NCI-H774 (cell line): ENCODE measurements at places on chromosomes 7 and 10.
A peak's percentile ranks its signal among the peaks of the same experiment; 100 is the strongest.

GRCh38 chr7:21967598-21968003 is 21.9 kb upstream of the CDCA7L start:
- no peak for DNase-seq

GRCh38 chr10:77392851-77393250 is 244.8 kb downstream of the KCNMA1 start:
- peak; percentile 84 for DNase-seq

- no peak for DNase-seq
These were observed 76.4 kb upstream of the NRP1 start for GRCh38 chr10:33410860-33411234.

DNA sequence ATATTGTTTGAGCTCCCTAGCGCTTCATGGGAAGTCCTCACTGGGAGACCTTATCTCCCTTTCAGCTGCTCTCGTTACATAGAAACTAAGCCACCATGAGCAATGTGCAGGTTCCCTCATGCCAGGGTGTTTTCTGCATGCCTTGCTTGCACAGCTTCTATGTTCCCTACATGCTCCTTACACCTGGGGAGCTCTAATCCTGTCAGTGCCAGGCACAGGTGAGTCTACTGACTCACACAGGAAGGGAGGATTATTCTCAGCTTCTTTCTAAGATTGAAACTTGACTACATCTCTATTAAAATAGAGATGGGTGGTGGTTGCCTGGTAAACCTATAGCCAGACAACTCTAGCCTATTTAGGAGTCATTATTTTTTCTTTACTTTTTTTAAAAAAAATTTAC is 375.7 kb upstream of the CDC14C start:
- no peak for DNase-seq

- no peak for DNase-seq
These were observed 1.3 kb upstream of the PAPSS2 start for GRCh38 chr10:87658321-87658795.

DNA sequence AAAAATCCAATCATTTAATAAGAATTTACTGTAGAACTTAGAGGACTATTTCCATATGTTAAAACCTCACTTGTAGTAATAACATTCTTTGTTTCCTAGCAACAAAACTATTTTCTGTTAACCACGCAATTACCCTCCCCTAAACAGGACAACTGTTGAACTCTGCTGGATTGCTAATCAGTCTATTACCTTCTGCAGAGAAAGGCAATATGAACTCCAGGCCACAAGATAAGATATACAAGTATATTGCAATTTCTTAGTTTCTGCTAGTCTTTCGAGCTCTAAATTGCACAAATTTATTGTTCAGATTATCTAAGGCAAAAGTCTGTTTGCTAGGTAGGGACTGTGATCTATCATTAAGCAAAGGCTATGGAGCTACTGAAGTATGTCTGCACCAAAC is 920.1 kb upstream of the LRRN3 start:
- no peak for DNase-seq

DNA sequence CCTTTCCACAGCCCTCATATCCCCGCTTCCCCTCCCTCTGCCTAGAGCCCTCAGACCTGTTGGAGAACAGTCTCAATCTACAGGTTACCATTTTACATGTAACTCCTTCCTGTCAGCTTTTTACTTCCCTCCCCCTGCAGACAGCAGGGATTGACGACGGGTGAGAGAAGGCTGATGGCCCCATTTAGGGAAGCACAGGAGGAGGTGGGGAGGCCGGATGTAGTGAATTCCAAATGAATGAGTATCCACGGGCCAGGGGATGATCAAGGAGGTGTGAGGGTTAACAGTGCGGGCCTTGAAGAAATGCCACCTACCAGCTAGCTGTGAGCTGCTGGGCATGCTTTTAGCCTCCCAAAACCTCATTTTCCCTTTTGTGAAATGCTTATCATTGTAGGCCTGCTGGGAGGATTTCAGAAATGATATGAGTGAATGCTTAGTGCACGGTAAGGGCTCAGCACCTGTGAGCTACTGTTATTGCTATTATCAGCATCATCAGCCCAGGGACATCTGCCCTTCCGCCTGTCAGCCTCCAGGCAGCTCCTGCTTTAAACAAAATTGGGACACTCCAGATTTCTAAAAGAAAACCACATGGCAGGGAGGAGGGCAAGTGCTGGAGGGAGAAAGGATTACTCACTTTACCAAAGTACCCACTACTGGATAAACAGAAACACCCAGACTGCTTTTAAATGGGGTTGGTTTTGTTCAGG is 6.5 kb upstream of the NANOS1 start:
- no peak for DNase-seq

DNA sequence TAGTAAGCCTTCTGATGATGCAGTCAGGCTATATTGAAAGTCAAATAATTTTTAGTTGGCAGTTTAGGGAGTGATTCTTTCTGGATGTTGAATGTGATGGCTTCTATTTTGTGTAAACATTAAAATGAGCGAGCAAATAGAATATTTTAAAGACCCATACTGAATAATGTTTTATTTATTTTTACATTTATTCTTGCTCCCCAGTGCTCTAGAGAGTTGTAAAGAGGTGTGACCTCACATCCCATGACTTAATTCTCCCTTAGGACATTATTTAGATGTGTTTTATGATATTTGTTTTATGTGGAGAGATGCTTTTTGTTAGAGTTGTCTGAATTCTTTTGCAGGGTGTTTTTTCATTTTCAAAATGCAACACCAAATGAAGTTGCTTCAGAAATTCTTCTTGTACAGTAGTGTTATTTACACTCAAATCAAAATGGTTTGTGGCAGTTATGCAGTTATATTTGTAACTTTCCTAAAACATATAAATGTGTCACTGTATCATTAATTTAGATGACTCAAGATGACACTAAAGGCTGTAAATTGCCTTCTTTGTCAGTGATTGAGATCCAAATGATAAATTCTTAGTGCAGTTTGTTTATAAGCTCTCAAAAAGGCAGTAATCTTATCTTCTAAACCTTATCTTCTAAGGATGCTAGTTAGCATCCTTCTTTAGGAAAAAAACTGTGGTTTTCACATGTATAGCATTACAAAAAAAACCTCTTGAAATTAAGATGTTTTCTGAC is 12.4 kb downstream of the UMAD1 start:
- DNase-seq, result no peak

DNA sequence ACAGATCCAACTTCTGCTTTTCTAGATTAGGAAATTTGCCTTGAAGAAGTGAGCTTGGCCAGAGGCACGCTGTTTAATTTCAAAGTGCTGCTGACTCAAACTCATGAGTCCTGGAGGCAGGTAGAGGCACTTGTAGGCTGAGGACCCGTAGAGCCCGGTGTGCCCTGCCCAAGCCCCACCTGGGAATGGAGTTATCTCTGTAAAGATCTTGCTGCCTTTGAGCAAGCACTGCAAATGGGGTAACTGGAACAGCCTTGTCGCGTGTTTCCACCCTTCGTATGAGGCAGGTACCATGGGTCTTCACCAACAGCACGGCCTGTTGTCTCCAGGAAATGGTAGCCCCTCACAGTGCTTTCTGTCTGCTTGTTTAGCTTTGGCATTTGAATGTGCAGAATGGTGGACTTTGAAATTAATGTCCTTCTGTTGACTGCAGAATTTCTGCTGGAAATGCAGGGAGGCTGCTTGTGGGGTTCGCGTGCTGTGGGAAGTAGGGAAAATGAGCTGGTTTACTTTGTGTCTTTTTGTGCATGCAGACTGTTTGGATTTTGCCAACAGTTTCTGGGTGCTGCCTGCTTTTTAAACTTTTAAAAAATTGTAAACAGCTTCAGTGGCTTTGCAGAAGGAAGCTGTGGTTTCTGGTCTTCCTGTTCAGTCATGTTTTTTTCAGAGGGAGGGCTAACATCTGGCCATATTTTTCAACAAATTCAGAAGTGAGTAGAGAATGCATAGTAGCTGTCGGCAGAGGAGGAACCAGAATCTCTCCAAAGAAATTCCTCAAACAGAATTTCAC is 27.2 kb downstream of the CCM2 start:
- DNase-seq, result no peak

DNA sequence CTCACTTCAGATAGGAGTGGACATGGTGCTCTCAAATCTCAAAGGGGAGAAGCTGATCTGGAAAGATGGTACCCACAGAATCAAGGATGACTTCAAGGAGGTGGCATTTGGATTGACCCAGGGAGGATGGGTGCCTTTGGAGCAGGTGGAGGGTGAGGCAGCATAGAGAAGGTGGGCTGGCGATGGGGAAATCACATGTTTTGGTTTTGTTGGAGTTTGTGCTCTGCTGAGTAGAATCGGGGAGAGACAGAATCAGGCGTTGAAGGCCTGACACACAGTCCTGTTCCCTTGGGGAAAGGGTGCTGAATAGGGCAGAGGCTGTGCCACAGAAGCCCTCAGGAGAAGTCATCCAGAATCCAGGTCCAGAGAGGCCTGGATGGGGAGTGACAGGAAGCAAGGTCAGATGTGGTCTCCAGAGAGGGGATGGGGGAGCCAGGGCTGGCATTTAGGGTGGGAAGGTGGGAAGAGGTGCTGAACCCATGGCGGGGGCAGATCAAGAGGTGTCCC is 291.1 kb downstream of the GLRX3 start:
- DNase-seq, result no peak

DNA sequence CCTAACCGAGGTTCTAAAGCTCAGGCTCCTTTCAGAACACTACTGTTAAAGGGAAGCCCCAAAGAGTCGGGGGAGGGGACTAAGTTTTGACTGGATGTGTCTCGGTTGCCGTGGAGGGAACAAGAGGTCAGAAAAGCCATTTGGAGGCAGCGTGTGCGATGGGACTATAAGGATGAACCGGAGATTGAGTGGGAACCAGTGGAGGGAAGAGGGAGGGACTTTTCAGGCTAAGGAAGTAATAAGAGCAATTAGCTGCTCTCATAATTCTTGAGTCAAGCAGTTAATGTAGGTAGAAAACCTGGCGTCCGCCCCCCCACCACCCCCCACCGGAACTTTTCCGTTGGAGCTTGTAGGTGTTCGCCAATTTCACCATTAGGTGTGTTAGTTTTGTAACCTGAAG is 491 bp upstream of the AKAP9 start:
- no peak for DNase-seq

DNA sequence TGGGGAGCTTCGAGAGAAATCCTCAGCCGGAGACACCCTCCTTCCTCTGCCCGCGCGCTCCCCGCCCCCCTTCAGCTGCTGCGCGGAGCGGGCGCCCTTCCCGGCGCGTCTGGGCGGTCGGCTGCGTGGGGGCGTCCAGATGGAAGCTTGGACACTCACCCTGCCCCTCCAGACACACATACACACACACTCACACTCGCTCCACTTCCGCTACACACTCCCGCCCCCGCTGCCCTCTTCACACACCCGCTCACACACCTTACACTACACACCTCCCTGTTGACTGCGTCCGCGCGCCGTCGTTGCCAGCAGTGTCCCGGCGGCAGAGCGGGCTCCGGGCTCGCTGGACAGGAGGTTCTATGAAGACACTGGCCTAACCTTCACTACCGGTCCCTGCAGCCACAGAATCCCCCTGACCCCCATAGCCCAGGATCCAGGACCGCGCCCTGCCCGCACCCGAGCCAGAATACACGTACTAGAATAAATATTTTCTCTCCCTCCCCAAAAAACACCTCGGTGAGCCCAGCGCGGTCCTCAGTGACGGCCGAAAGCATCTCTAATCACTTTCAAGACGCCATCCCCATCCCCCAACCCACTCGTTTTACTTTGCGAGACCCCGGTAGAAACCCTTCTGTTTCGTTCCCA is 1.1 kb upstream of the EGR2 start:
- DNase-seq, result no peak
